ENCODE measurements at places on chromosomes 7 and 10. TPM values are rescaled to one million over a fixed set of nuclear protein-coding genes. Genes with fewer than 3 reads are reported as not detected.
A peak's percentile ranks its signal among the peaks of the same experiment; 100 is the strongest.

The CLCN1 gene
- not detected for total RNA-seq

DNA sequence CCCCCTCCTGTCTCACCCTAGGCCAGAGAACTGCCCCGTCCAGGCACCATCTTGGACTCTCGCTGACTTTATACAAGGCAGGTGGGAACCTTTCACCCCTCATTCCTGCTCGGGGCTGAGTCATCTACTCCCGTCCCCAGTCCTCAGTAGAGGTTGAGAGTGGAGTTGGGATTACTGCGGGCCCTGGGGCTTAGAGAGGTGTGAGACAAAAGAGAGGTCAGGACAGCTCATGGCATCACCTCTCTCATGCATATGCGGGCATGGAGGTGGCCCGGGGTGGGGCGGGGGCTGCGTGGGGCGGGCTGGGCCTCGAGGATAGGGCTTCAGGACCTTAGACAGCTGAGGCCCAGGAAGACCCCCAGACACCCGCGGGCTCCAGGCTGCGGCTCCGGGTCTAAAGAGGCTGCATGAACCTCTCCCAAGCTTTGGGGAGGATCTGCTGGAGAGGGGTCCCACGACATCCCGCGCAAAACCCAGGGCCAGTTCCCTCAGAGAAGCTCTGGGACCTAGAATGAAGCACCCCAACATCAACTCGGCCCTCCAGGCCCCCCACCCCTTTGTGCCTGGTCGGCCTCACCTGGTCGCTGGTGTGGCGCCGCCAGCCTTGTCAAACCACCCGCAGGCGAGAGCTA lies 317 bp downstream of the PDZD7 start:
- no peak for DNase-seq

The CNNM2 gene
- 1.2 TPM for total RNA-seq

- no peak for DNase-seq
These were observed 46.2 kb downstream of the NEURL1 start for GRCh38 chr10:103539751-103540150.

DNA sequence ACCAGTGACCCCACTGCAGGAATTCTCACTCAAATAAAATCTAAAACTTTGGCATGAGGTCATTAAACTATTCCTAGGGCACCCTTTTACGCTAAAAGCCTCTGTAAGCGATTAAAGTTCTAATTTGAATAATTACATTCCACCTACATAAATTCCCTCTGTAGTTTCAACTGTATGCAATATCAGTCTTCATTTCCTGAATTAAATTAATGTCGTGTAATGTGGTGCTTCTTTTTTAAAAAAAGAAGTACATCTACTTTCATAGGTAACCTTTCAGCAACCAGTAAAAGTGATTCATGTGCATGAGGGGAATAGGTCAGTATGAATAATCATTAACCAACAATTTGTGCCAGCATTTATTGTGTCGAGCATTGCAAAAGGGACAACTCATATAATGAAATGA lies 44.7 kb downstream of the IMMP2L start:
- DNase-seq, result peak; percentile 72

GRCh38 chr10:123554656-123555055 lies 111.5 kb upstream of the GPR26 start:
- DNase-seq, result no peak

Data from epithelial cell of proximal tubule (primary cell).